Liver (tissue), 10 donors: ENCODE measurements at places on chromosomes 4 and X.

DNA sequence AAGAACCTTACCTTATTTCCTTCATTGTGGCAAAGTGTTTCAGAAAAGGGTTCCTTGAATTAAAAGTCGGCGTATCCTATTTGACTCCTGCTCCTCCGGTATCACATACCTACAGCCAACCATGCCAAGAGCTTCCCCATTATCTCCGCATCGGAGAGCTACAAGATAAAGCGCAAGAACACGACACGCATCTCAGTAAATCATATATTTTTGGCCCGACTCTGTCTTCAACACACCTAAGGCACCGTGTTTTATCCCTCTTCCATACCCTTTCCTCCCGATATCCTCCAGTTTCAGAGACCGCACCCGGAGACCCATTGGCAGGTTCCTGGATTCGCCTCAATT is 497 bp upstream of the THAP9 start:
- peaks cover 2% of the 10 kb centered on the region for H3K36me3 ChIP-seq
- H3K4me3 ChIP-seq: peak overlapping the region; percentile 81
- DNase-seq: no peak

DNA sequence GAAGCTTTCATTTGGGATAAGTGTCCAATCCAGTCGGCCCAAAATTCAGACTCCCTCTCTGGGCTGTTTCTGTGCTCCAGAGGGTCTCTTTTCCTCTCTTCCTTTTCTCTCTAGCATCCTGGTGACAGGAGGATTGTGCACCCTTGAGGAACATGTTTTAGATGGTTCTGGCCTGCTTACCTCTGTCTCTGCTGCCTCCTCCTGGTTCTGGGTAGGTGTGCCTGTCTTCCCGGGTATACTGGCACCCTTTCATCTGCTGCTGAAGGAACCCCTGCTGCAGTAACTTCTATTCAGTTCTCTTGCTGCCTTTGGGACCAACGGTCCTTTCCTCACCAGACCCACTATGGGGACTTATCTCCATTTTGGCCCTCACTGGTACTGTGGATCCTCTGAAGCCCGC is 53.2 kb downstream of the HMGB2 start:
- H3K27me3 ChIP-seq: no peaks in the 10 kb centered on the region
- H3K36me3 ChIP-seq: no peaks in the 10 kb centered on the region
- H3K27ac ChIP-seq: no peak overlapping the region
- H3K4me3 ChIP-seq: no peak overlapping the region
- no peak for DNase-seq

- no peak for DNase-seq
- H3K27ac ChIP-seq: no peak overlapping the region
Measured at GRCh38 chrX:135951291-135951690, 22.5 kb downstream of the MMGT1 start.

- no peaks in the 10 kb centered on the region for H3K36me3 ChIP-seq
- peaks cover 9% of the 10 kb centered on the region for H3K4me1 ChIP-seq
- H3K27ac ChIP-seq: no peak overlapping the region
- no peak for DNase-seq
- H3K4me3 ChIP-seq: no peak overlapping the region
Measured at GRCh38 chr4:121796283-121796682, 4.8 kb upstream of the EXOSC9 start.

- no peaks in the 10 kb centered on the region for H3K4me1 ChIP-seq
- H3K27ac ChIP-seq: no peak overlapping the region
Measured at GRCh38 chrX:47637546-47638195, 7.9 kb upstream of the CFP start.

DNA sequence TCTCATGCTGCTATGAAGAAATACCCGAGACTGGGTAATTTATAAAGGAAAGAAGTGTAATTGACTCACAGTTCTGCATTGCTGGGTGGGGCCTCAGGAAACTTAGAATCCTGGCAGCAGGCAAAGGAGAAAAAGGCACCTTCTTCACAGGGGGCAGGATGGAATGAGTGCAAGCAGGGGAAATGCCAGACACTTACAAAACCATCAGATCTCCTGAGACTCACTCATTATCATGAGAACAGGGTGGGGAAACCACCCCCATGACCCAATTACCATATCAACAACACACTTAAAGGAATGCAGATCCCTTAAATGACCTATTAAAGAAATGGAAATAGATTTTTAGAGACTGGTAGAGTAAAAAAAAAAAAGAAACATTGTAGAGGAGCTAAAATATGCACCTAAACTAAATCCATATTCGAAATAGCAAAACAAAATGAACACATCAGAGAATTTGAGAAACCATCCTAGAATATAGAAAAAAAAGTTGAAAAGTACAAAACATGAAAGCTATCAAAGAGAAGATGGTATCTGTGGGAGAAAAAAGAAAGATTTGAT is 104.3 kb upstream of the UGT8 start:
- H3K36me3 ChIP-seq: no peaks in the 10 kb centered on the region
- H3K27me3 ChIP-seq: no peaks in the 10 kb centered on the region
- no peak for DNase-seq
- no peak overlapping the region for H3K27ac ChIP-seq
- H3K4me1 ChIP-seq: no peaks in the 10 kb centered on the region

DNA sequence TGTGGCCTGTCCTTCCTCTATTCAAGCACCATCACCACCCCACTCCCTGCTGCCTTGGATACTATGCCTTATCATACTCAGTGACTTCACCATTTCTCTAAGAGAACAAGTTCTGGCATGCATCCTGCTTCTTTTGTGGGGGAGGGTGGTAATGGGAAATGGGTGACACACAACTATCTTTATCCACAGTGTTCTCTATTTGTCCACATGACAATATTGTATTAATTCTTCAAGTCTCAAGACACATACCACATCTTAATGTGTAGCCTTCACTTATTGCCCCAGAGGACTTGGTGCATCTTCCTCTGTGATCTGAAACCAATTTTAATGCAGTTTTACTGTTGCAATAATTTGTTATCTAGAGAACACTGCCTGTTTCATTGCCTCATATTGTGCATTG is 29.3 kb upstream of the UGT2B7 start:
- no peaks in the 10 kb centered on the region for H3K27me3 ChIP-seq
- H3K27ac ChIP-seq: no peak overlapping the region
- no peak overlapping the region for H3K4me3 ChIP-seq
- no peak for DNase-seq
- no peaks in the 10 kb centered on the region for H3K36me3 ChIP-seq

DNA sequence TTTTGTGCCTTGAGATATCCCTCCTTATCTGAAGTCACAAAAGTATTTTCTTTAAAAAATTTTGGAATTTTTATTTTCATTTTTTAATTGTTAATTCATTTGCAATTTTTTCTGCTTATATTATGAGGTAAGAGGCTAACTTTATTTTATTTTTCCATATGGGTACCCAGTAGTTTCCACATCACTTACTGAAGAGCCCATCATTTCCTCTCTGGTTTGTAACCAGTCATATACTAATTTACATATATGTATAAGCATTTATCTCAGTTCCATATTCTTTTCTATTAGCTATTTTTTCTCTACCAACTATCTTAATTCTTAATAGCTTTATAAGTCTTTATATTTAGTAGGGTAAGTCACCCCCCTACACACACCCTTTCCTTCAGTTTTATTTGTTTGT is 27.0 kb downstream of the MGARP start:
- no peak overlapping the region for H3K27ac ChIP-seq
- H3K4me3 ChIP-seq: no peak overlapping the region
- no peaks in the 10 kb centered on the region for H3K27me3 ChIP-seq
- H3K36me3 ChIP-seq: no peaks in the 10 kb centered on the region
- no peaks in the 10 kb centered on the region for H3K4me1 ChIP-seq

DNA sequence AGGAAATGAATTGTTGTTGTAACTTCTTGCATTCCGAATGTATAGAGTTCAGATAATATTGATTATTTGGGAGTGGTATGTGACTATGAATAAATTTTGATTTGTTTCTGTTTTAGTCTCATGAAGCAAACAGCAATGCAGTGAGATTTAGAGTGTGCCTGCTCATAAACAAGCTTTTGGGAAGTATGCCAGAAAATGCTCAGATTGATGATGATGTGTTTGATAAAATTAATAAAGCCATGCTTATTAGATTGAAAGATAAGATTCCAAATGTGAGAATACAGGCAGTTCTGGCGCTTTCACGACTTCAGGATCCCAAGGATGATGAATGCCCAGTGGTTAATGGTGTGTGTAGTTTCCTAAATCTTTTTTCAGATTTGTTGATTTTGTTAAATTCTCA is 2.0 kb downstream of the NCAPG start:
- no peak overlapping the region for H3K4me3 ChIP-seq
- DNase-seq: no peak
- no peaks in the 10 kb centered on the region for H3K36me3 ChIP-seq
- no peak overlapping the region for H3K27ac ChIP-seq
- H3K4me1 ChIP-seq: peaks cover 5% of the 10 kb centered on the region
- H3K27me3 ChIP-seq: no peaks in the 10 kb centered on the region

GRCh38 chrX:56564921-56565840 is 1.8 kb downstream of the UBQLN2 start:
- H3K27me3 ChIP-seq: no peaks in the 10 kb centered on the region
- no peaks in the 10 kb centered on the region for H3K36me3 ChIP-seq
- DNase-seq: no peak
- peak overlapping the region; percentile 76 for H3K4me3 ChIP-seq
- peaks cover 3% of the 10 kb centered on the region for H3K4me1 ChIP-seq

- no peak overlapping the region for H3K27ac ChIP-seq
- no peaks in the 10 kb centered on the region for H3K36me3 ChIP-seq
- no peaks in the 10 kb centered on the region for H3K4me1 ChIP-seq
- no peak for DNase-seq
- H3K4me3 ChIP-seq: no peak overlapping the region
- no peaks in the 10 kb centered on the region for H3K27me3 ChIP-seq
Measured at GRCh38 chrX:149837639-149838038, 43.3 kb upstream of the MAGEA8 start.

- DNase-seq: no peak
- H3K27ac ChIP-seq: peak overlapping the region; percentile 20
- no peak overlapping the region for H3K4me3 ChIP-seq
- H3K4me1 ChIP-seq: no peaks in the 10 kb centered on the region
Measured at GRCh38 chr4:57093845-57094831, 16.0 kb downstream of the IGFBP7 start.

GRCh38 chrX:139581068-139581467 is 50.5 kb downstream of the F9 start:
- H3K4me1 ChIP-seq: no peaks in the 10 kb centered on the region
- no peaks in the 10 kb centered on the region for H3K36me3 ChIP-seq
- no peaks in the 10 kb centered on the region for H3K27me3 ChIP-seq
- no peak overlapping the region for H3K4me3 ChIP-seq
- no peak for DNase-seq

DNA sequence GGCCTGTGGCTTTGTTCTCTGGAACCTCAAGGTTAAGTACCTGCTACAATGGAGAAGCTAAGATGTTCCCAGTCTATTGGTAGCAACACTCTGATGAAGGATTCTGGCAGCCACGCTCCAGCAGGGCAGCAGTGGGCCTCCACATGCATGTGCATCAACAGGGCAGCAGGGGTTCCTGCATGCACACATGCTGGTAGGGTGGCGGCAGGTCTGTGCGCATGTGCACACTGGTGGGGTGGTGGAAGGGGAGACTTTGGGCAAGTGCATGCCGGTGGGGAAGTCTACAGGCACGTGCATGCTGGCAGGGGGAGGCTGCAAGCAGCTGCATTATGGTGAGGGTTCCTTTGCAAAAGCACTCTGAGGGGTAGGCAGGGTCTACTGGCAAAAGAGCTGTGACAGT is 160.7 kb downstream of the NKX6-1 start:
- no peak overlapping the region for H3K4me3 ChIP-seq
- H3K36me3 ChIP-seq: no peaks in the 10 kb centered on the region
- H3K27me3 ChIP-seq: no peaks in the 10 kb centered on the region
- H3K27ac ChIP-seq: no peak overlapping the region
- H3K4me1 ChIP-seq: no peaks in the 10 kb centered on the region

DNA sequence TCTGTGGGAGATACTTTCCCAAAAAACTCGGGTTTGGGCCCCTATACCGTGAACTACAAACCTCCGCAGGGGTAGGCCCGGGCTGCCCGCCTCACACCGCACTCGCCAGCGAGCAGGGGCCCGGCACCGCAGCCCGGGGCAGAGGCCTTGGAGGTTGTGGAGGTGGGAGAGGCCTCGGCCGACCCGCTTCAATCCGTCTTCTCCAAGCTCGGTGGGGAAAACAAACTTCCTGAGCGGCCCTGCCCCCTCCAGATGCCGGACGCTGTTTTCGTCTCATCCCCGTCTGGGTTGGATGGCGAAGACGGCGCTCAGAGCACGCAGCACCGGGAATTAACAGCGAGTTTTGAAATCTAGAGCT is 442 bp upstream of the MCUB start:
- peak overlapping the region; percentile 40 for H3K27ac ChIP-seq
- peak; percentile 52 for DNase-seq
- H3K36me3 ChIP-seq: no peaks in the 10 kb centered on the region
- peak overlapping the region; percentile 65 for H3K4me3 ChIP-seq
- no peaks in the 10 kb centered on the region for H3K27me3 ChIP-seq

- no peaks in the 10 kb centered on the region for H3K27me3 ChIP-seq
- DNase-seq: peak; percentile 69
Measured at GRCh38 chr4:78776729-78777575, 802 bp downstream of the BMP2K start.

DNA sequence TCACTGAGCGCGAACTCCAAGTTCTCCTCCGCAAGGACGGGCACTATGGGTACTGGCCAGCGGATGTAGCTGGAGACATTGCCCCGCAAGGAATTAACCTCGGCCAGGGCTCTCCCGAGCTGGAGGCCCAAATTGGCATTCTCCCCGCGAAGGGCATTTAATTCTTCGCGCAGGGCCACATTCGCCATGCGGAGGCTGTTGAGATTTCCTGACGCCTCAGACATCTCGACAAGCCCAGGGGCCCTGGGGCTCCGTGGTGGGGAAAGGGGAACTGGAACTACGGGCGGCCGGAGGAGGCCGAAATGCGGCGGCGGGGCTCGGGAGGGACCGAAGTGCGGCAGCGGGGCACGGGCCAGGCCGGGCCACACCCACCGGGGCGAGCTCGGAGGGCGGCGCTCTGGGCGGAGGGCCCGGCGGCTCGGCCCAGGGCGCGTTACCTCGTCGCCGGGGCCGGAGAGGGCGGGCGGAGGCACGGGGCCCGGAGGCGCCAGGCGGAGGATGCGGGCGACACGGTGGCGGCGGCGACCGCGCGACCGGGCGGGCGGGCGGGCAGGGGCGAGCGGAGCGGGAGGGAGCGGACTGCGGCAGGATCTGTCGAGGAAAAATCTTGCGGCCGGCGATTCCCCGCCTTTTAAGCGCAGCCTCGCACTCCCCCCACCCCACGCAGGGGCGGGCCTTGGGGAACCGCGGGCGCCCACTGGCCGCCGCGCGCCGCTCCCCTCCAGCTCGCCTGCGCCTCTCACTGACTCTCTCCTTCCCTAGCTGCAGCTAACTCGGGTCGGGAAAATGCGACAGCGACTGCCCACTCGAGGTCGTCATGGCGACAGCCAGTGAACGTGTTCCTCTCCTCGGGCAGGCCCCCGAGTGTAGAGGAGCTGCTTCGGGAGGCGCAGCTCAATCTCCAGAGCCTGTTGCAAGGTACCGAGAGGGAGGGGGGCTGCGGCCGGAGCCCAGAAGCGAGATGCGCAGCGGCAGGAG is at the start of gene RTL5:
RTL5 (minus strand) TSS at position 599 of the 978 bp plus-strand sequence.
- no peaks in the 10 kb centered on the region for H3K36me3 ChIP-seq
- H3K4me1 ChIP-seq: peaks cover 22% of the 10 kb centered on the region
- peak; percentile 48 for DNase-seq
- H3K4me3 ChIP-seq: peak within 1 kb of the TSS; percentile 7
- H3K27ac ChIP-seq: no peak within 1 kb of the TSS
